ENCODE measurements at places on chromosomes 3 and 15. TPM values are rescaled to one million over a fixed set of nuclear protein-coding genes. Genes with fewer than 3 reads are reported as not detected.

DNA sequence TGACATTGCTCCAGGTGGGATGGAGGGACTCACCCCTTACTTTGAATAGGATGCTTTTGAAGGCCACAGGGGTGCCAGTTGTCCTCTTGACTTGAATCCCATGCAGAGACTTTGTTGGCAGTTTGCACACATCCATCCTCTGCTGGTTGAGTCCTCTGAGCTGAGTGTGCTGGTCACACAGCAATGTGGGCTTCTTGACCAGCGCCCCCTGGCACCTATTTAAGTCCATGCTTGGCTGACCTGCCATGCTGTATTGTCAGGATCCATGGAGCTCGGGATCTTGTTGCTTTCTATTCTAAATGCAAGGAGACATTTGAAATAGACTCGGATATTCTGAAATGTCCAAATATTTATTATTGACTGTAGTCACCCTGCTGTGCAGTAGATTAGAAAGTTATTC lies 19.8 kb downstream of the RAB7A start:
- no peak for DNase-seq

DNA sequence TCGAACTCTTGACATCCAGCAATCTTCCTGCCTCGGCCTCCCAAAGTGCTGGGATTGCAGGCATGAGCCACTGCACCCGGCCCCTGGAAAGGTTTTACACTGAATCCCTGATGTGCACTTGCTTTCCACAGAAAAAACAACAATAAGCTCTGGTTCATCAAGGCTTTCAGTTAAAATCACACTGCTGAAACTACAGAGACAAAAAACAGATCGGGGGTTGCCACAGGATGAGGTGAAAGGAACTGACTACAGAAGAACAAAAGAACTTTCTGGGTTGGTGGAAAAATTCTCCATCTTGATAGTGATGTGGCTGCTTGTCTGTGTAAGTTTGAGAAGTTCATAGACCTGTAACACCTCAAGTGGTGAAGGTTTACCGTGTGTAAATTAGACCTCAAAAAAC lies 2.9 kb downstream of the RAB43 start:
- peak; percentile 38 for DNase-seq

GRCh38 chr3:122665881-122666280 lies 14.8 kb upstream of the PARP14 start:
- no peak for DNase-seq

DNA sequence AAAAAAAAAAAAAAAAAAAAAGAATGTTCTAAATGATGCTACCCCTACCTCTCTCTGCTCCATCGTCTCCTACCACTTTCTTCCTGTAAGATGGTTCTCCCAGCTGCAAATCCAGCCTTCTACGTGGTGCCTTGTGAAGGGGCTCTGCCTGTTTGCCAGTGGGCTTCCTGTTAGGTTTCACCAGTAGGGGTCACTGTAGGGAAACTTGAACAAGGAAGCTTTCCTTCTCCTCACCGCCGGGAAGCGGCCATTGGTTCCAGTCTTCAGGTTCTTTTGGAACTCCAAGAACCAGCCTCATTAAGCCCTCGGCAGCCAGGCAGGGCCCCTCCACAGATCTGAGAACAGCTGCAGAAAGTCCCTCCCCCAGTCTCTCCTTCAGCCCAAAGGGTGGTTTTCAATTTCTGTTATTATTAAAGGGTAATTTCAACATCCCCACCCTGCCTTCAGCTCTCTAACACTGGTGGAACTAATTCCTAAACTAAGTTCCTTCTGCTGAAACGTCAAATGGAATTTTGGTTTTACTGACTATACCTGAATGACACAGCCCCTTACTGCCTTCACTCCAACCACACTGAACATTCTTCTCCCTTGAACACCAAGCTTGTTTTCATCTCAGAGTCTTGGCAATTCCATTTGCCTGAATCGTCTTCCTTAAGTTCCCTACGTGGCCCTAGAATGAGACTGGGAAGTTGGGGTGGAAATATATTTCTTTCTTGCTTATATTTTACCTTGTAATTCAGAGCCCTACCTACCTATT lies 13.5 kb downstream of the MCCC1 start:
- DNase-seq, result no peak

DNA sequence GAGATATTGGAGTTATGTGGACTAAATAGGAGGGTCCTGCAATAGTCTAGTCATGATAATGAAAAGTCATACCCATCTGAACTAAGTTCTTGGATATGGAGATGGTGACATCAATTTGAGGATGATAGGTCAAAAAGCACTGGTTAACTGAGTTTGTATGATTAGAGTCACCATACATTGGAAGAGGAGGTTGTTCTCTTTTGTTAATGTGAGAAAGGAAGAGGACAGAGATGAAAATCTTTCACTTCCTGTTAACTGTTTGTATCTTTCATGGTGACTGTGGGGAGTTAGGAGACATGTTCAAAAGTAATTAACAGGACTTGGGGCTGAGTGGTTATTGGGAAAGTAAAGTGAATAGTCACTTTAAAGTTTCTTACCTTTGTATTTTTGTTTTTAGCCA lies 11.1 kb downstream of the TMEM62 start:
- no peak for DNase-seq

DNA sequence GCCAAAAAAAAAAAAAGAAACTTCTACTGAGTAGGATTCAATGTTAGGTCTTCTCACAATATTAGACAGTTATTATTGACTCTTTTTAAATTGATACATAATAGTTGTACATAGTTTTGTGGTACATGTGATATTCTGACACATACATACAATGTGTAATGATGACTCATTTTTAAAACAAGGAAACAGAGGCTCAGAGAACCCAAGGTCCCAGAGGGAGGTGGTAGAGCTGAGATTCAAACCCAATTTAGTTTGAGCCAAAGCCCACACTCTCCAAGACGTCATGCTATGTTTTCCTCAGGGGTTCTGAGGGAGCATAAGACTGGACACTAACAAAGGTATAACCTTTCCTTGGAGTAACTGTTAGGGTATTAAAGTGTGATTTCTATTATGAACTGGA lies 40.6 kb downstream of the MYO5C start:
- DNase-seq, result no peak

- DNase-seq, result no peak
Measured at GRCh38 chr3:171498921-171499320, 38.7 kb upstream of the TNIK start.

DNA sequence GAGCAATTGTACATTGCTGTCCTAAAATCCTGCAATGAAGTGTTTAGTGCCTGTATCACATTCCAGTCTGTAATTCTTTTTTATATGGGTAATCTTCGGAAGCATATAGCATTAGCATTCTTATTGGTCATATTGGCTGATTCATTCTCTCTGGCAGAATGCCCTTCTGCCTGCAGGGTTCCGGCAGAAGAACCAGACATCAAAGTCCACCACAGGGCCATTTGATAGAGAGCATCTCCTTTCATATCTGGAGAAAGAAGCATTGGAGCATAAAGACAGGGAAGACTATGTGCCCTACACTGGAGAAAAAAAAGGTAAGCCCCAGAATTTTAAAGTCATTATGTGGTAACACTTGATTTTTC lies 39.6 kb downstream of the TMOD3 start:
- no peak for DNase-seq

GRCh38 chr15:70337277-70338186 lies 239.8 kb upstream of the TLE3 start:
- no peak for DNase-seq

DNA sequence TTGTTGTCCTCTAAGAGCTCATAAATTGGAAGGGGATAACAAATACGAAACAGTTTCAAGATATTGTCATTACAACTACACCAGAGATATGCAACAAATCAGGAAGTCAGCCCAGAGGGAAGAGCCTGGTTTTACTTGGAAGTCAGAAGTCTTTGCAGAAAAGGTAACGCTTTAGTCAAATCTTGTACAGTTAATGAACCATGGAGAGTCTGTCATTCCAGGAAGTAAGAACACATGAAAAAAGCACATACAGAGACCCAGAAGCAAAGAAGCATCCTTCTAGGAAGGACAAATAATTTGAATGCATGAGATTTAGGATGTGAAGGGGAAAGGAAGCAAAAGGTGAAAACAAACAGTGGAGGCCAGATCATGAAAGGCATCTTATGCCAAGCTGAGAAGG lies 19.6 kb downstream of the DYNC1LI1 start:
- no peak for DNase-seq

CYP1A1 gene
- total RNA-seq, result 39.8 TPM

SNRK gene
- total RNA-seq, result 108 TPM

NAA80 gene
- total RNA-seq, result 4.0 TPM

GRK7 gene
- not detected for total RNA-seq

SLC15A2 gene
- under 0.01 TPM for total RNA-seq

SLC2A2 gene
- total RNA-seq, result not detected

LRRC31 gene
- total RNA-seq, result not detected
